ENCODE measurements at places on chromosomes 12 and 14.

GRCh38 chr14:39868949-39869348 lies 436.7 kb upstream of the FBXO33 start:
- no peak for DNase-seq

- no peak for DNase-seq
These were observed 28.1 kb upstream of the TTC7B start for GRCh38 chr14:90844321-90844720.

DNA sequence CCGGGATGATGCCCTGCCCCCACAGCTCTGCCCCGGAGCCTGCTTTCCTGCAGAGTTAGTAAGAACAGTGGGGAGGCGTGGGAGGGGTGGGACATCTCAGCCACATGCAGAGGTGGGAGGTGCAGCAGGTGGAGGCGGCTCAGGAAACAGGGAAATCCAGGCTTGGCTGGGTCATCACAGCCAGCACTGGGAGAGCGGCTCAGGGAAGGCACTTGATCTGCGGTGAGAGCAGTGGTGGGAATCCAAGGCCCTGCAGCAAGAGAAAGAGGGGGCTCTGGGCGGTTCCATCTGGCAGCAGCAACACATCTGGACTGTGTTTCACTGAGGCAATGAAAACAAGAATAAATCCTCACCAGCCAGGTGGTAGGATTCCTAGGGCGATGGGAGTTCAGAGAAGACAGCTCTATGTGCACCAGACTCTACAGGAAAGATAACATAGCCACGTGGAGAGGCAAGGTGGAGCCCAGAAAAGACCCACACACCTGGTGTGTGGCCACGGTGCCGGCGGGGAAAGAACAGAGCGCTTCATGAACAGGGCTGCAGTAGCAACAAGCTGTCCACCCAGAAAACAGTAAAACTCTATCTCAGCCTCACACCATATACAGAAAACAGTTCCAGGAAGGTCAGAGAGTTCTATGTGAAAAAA lies 57.6 kb downstream of the CCDC85C start:
- no peak for DNase-seq

DNA sequence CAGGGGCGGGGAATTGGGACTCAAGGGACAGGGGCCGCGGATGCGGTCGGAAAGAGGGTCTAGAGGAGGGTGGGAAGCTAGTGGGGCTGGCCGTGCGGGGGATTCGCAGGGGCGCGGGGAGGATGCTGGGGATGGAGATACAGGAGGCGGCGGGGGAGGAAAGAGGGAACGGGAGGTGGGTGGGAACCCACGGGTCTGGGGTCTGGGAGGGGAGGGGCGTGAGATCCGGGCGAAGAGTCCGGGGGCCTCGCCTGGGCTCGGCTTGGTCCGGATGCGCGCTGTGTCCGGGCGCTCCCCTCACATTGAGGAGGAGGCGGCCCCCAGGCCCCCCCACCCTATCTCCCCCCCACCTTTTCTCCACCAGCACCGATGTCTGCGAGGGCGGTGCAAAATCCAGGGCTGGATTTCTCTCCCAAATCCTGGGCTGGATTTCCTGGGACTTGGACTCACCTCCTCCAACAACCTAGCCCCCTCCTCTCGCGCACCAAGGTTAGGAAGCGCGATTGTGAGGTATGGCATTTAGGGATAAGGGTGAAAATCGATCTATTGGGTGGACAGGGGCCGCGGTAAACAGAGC lies at the start of gene AGAP2:
TSS of gene AGAP2 (minus strand) at position 82 of the 577 bp plus-strand sequence. CDS start 496 bp downstream, outside the sequence.
- DNase-seq: no peak

GRCh38 chr14:68374682-68375081 lies 418.2 kb downstream of the ZFP36L1 start:
- DNase-seq: no peak

- no peak for DNase-seq
These were observed 6.2 kb downstream of the FOXJ2 start for GRCh38 chr12:8038659-8039114.

DNA sequence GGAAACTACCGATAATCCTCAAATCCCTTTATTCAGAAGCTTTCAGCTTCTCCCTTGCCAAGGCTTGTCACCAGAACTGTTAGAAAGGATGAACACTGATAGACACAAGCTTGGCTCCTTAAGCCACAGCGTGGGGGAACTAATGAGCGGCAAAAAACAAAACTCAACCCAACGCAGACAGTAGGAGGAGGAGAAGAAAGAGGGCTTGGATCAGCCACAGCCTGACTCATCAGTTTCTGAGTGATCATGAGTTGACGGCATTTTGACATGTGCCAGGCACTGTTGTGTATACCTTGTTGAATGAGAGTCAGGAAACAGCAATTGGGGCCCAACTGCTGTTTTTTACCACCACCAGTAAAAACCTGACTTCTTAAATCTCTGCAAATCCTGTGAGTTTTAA lies 23.7 kb downstream of the PLXNC1 start:
- no peak for DNase-seq

GRCh38 chr12:92191061-92191460 lies 45.4 kb upstream of the BTG1 start:
- DNase-seq: no peak

DNA sequence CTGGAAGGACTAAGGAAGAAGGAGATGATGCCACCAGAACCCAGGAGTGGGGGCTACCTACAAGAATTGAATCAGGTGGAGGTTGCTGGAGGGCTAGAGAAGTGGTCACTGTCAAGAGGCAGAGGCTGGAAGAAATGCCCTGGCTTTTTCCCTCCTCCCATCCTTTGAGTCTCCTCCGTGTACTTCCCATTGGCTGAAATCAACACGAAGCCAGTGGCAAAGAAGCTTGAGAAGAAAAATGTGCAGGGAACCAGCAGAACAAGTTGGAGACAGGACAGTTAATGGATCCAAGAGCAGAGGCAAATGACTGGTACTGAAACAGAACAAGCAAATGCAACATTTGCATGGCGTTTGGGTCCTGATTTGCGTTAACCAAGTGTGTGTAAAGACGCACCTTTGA lies 9.1 kb upstream of the FBLN5 start:
- no peak for DNase-seq

DNA sequence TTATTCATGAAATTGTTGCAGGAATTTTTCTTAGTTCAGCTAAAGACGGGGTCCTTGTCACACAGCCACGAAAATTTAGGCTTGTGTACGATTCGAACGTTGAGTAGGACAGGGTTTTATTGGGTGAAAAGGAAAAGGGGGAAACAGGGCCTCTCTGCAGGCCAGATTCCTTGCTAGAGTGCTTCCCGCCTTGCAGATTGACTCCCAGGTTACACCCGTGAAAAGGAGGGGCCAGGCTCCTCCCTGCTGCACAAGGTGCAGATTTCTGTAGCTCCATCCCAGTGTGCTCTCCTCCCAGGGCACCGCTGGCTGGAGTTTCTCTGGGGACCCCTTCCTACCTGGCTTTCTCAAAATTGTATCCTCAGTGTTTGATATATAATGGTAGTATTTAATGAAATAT lies 221.5 kb downstream of the ERC1 start:
- no peak for DNase-seq

DNA sequence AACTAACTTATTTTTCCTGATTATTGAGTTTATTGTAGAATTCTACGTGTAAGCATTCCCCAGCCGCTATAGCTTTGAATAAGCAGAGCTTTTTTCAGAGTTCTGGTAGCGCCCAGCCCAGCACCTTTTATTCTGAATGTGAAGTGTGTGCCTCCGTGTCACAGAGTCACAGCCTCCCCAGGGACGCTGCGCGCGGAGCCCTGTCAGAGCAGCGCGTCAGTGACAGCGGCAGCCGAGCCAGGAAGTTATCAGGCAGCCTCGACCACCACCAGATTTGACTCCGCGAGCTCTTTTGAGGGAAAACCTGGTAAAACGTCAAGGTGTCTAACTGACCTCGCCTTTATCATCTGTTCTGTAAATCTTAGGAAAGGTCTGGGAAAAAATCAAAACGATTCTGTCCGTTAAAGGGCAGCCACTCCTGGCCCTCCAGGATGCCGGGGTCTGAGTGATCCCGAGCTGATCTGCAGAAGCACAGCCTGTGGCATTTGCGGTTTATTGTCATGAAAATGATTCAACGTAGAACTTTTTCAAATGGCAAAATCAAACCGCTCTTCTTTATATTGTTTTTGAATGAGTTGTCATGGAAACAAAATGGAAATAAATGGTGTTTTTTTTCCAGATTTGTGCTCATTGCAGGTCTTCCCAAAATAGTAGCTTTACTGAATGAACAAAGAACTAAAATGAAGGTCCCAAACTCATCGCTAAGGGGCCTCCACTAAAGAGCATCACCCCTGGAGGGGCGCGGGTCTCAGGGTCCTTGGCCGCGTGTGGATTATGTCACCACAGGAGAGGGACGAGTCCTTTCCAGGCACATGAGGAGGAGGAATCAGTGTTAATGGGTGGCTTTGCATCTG lies 43.1 kb upstream of the MMP17 start:
- no peak for DNase-seq

- no peak for DNase-seq
These were observed 68.5 kb downstream of the SOX5 start for GRCh38 chr12:23880988-23881387.

DNA sequence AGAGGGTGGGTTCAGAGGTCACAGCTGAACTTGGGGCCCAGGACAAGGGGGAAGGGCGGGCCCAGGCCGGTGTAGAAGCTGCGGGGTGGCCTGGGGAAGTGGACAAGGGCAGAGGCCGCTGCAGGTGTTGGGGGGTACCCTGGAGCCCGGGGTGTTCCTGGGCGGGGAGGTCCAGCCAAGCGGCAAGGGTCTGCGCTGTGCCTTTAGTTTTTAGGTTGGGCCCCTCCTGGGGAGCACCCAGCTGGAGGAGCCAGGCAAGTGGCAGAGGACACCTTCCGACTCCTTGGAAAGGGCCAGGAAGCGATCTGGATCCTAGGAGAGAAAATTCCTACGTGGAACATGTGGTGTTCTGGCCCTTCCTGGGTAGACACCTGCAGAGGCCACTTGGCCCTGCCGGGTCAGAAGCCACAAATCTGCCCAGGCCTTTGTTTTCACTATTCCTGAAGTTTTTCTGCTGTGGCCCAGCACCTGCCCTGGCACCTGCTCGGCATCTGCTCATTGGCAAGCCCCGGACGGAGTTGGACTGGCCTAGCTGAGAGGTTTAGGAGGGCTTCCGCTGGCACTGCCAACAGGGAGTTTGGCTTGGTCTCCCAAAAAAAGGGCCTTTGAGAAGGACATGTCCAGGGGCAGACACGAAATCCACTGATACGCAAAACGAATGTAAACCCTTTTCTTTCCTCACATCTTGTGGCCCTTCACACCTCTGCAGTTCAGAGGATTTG lies 61.1 kb downstream of the SMUG1 start:
- DNase-seq: no peak

DNA sequence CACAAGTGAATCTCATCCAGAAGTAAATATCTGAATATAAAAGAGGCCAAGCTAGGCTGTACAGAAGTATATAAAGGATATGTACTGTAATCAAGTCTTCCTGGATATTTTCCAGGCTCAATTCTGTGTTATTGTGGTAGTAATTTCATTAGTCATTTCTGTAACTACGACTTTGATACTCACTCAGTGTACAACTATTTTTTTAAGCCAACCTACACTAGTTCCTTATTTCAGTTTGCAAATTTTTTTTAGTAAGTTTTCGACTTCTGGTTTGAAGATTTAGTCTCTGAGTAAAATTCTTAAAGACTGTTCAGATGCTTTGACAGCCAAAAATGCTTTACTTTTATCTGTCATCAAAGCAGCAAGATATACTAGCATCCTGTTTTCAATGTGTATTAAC lies 130.8 kb downstream of the CAPZA3 start:
- DNase-seq: no peak

DNA sequence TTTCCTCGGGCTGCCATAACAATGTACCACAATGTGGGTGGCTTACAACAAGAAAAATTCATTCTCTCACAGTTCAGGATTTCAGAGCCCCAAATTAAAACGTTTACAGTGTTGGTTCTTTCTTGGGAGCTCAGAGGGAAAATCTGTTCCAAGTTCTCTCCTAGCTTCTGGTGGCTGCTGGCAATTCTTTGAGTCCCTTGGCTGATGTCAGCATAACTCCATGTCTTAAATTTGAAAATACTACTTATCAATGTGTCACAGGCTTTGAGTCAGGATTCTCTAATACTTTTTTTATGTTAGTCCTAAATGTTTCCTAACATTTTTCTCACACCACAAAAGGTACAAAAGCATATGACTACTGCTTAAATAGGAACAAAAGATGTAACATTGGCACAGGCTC lies 198.4 kb upstream of the ATXN7L3B start:
- DNase-seq: no peak

GRCh38 chr14:71665781-71666180 lies 266.4 kb upstream of the RGS6 start:
- no peak for DNase-seq

DNA sequence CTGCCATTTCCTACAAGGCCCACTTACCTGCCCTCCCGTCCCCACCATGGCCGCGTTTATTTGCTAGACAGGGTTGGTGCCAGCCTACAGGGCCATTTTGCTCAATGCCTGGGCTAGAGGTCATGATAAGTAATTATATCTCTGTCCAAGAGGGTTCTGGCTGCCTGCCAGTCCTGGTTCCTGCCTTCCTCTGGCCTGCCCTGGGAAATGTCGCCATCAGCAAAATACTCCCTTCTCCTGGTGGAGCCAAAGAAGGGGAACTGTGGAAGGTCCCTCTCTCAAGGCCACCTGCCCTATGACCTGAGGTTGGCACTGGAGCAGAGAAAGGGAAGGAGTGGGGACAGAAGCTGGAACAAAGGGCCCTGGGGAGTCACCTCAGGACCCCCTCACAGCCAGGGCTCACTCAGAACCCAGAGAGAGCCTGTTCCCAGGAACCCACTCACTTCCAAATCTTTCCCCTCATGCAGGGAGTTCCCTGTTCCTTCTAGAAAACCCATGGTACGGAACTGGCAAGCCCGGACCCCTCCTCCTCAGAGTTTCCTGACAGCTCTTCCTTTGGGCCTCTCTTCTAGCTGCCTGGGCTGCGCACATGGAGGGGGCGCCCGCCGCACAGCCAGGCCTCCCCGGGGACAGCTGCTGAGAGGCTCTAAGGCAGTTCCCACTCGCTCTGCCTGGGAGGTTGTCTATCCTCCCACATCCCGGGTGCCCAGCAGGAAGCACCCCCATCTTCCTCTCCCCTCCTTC lies 280.5 kb downstream of the DPF3 start:
- no peak for DNase-seq

DNA sequence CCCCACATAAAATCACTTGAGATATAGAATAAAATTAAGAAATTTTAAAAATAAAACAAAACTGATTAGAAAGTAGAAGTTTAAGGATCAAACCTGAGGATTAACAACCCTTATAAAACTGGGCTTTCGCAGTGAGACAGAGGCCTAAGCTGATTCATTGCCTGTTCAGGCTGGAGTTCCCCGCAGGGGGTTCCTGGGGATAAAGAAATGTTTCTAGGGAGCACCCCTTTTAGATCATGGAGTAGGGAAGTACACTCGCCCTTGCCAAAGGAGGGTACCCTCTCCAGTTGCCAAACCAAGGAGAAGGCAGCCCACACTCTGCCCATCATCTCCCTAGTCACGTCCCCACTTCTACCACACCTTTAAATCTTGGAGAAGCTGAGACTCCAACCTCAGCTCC lies 6.8 kb downstream of the GLIPR1 start:
- no peak for DNase-seq

DNA sequence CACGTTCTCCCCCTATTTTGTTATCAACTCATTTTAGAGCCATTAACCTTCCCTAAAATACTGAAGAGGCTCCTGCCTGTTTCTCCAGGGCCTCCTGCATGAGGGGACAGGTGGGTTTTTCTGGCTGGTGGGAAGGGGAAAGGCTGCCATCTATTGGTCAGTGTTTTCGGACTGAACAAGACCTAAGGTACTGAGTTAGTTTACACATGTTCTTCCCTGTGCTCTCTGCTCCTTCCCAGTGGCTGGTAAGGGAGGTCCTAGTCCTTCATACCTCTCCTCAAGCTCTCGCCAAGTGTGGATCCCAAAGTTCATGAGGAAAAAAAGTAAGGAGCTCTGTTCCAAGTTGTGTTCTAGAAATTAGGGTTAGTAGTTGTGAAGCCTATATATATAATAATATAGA lies 357.5 kb downstream of the FSCB start:
- DNase-seq: no peak
